ENCODE measurements at places on chromosomes 5 and 9.

GRCh38 chr9:120393386-120394057, 186.4 kb downstream of the CDK5RAP2 start:
- peak; percentile 92 for DNase-seq

GRCh38 chr9:4987961-4988421, 2.9 kb downstream of the JAK2 start:
- peak; percentile 72 for DNase-seq

DNA sequence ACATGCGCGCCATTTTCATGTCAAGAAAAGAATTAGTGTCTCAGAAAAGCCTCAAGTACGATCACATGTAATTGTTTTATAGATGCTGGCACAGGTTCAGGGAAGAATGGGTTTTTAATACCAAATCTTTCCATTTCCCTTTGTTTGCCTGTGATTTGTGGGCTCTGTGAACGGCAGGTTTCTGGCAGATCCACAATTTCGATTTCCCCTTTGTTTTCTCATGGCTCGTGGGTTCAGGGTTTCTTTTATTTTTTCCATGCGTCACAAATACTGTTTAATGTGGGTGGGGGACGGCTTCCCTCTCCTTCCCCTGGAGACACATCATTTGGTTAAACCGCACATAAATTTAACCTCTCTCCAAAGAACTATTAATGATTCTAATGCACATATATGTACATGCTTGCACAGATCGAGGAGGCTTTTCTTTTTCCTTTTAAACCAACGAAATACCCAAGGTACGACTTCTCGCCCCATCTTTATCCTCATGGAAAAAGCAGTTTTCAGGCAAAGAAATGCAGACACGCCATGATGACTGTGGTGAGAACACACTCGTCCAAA, 195.9 kb downstream of the SLIT3 start:
- DNase-seq: no peak

DNA sequence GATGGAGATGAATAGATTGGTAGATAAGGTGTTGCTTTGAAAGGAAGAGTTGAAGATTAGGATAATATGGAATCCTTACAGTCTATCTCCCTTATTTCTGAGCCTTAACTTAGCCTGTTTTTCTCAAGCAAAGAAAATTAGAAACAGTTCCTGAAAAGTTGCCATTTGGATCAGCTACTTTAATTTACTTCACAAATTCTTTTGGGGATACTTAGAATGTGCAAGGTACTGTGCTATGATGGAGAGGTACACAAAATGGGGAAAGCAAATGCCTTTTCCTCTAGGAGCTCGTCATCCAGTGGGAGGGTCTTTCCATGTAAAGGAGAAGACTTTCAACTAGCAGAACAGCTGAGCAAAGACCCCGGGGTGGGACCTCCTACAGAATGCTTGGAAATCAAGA, 51.1 kb upstream of the SMARCA2 start:
- DNase-seq: no peak

DNA sequence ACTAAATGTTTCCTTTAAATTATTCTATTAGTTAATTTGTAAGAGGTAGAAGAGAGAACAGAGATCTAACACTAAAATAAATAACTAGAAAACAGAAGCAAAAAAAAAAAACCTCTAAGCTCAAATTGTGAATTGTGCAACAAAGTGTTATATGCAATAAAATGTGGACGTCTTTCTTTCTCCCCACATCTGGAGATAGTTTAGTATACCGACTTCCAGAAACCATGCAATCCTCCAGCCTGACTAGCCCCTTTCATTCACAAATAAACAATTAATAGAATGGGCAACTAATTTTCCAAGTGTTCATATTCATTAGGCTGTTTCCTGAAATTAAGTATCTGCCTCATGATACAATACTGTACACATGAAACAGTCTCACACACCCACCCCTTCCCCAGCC, 258.5 kb downstream of the BNC2 start:
- DNase-seq: no peak

GRCh38 chr5:151595411-151595826, 4.3 kb upstream of the FAT2 start:
- no peak for DNase-seq

DNA sequence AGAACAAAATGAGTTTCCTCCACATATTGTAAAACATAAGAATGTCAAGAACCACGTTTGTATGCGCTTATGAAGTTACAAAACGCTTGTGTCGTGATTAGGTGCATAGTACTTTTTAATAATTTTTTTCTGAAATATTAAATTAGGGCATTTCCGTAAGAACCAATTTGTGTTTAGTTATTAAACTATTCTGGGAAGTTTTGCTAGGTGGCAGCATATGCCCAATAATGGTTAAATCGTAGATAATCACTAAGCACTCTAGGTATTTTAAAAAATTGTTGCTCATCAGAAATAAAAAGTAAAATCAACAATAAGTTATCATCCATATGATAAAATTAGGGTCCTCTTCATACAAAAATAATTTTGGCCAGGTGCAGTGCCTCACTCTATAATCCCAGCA, 5.4 kb downstream of the SRFBP1 start:
- DNase-seq: peak; percentile 11
